ENCODE measurements at places on chromosomes 5 and 9.

- no peak for DNase-seq
These were observed 12.6 kb downstream of the RCL1 start for GRCh38 chr9:4805191-4805918.

DNA sequence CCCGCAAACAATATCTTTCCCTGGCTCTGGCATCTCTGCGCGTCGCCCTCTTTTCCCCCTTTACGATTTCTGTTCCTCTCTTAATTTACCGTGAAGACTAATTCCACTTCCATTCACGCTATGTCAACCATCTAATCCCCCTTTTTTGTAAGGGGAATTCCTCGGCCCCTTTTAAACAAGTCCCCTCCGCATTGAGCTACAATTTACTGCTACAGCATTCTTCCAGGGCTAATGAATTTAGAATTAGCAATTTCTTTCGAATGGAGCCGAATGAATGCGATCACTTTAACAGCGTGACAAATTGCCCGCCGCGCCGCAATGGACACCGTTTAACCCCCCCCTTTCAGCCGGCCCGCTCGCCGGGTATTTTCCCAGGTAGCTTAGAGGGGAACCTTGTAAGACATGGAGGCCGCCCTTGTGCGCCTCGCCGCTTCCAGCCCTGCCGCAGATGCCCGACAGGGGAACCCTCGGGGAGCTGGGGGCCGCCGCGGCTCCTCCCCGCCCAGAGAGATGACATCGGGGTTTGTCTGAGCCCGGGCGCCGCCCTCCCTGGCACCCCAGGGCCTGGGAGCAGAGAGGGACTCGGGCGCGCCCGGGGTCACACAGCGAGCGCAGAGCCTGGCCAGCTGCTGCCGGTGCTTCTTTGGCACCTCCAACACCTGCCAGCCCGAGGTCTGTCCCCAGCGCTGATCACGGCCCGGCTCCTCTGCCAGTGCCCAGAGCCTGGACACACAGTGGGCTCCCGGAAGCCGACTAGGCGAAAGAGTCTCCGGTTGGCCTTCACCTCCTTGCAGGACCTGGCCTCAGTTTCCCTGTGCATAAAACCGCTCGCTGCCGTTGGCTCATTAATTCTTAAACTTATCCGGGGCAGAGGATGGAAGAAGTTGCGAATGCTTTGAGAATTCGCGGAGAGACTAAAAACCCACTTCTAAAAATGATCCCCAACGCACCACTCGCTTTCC is 1.3 kb downstream of the PRDM12 start:
- DNase-seq: no peak

DNA sequence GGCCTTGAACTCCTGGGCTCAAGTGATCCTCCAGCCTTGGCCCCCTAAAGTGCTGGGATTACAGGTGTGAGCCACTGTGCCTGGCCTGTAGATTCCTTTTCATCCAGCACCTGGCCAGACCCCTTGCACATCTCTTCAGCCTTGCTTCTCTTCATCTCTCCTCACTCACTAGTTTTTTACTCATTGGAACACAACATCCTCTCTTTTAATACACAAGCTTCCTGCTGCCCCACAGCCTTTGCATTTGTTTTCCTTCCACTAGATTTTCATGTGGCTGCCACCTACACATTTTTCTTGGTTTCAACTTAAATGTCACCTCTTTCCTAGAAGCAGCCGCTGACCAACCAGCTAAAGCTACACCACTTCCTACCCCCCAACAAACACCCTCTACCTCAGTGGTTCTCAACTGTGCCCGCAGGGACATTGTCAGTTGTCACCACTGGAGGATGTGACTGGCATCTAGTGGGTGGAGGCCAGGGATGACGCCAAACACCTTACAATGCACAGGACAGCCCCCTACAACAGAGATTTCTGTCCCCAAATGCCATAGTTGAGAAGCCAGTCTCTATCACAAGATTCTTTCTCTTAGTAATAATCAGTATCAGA is 33.7 kb downstream of the HAVCR1 start:
- peak; percentile 71 for DNase-seq

- no peak for DNase-seq
These were observed 120.2 kb downstream of the STARD4 start for GRCh38 chr5:111392181-111392580.

GRCh38 chr9:15485836-15486666 is 24.7 kb downstream of the PSIP1 start:
- DNase-seq: peak; percentile 46

DNA sequence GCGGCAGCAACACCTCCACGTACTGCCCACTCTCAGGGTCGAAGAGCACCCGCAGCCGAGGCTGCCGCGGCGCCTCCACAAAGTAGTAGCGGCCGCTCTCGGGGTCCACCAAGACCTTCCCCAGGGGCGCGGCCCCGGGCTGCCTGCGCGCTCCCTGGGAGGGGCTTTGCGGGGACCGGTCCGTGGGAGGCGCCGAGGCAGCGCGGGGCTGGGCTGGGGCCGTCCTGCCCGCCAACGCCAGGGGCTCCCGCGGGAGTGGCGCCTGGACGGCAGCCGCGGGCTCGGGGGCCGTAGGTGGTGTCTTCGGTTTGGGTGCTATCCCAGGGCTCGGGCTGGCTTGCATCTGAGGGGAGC is 2.6 kb upstream of the MZB1 start:
- DNase-seq: no peak

DNA sequence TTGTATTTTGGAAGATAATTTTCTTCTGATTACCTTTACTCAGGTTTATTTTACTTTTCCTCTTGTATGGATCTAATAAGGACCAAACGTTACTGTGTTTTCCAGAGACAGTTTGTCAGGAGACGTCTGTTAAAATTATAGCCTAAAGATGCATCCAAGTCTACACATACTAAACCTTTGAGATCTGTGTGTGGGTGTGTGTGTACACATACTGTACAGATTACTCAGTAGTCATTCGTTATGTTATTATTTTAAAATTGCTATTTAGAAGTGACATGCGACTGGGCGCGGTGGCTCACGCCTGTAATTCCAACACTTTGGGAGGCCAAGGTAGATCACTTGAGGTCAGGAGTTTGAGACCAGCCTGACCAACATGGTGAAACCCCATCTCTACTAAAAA is 51.6 kb upstream of the CNTLN start:
- no peak for DNase-seq

DNA sequence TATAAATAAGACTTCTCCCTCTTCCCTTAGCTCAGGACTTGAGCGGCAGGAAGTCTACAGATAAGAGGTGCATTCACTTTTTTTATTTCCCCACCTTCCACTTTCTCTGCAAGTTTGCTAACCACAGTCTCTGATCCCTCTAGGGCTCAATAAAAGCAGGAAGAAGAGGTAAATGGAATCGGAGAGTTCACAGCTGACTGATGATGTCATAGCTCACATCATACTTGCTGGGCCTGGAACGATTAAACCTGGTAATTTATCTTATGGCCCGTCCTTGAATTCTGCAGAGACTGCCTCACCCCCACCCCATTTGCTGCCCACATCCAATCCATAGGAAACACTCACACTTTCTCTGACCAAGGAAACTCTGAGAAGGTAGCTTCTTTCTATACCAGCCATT is 62.9 kb downstream of the DRD1 start:
- no peak for DNase-seq

DNA sequence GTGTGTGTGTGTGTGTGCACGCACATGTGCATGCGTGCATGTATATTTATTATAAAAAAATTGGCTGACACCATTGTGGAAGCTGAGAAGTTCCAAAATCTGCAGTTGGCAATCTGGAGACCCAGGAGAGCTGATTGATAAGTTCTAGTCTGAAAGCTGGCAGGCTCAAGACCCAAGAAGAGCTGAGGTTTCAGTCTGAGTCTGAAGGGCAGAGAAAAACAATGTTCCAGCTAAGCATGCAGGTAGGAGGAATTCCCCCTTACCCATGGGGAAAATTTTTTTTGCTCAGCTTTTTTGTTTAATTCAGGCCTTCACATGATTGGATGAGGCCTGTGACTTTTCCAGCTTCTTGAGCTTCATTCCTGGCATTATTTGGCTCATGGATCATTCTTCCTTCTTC is 31.2 kb upstream of the ACTBL2 start:
- DNase-seq: no peak

DNA sequence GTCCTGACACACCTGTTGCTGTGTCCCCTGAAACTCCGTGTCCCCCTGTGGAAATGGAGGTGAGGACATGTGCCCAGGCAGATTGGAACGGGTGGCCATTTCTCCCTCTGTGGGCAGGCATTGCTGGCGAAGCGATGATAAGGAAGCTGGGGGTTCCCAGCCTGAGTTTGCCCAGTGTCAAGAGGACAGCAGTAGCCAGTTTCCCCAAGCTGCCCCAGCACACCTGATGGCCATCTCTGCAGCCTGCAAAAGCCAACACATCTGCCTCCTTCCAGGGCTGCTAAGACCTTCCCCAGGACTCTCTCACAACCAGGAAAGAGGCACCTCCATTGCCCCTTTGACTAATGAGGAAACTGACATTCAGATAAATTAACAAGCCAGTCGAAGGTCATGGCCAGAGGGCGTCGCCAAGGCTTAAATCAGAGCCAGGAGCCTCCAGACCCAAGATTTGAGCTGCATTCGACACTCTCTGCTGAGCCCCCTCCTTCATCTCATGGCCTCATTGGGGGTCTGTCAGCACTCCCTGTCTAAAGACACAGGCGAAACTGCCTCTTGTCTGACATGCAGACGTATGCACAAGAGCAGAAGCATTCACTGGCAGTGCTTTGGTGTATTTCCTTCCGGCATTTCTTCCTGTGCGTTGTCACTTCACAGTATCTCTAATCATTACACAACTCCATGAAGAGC is 10.4 kb upstream of the WNK2 start:
- no peak for DNase-seq

DNA sequence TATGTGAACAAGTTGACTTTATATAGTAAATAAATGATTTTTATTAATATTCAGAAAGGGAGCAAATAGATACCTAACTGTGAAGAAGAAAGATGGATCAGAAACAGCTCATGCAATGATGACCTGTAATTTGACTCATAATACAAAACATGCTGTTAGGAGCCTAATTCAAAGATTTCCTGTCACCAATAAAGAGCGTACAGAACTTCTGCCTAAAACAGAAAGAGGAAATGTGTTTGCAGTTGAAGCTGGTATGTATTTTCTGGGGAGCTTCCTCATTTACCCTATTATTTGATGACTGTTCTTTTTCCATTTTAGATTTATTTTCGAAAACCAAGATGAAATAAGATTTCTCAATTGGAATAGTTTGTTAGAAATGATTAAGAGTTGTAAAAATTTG is 11.4 kb downstream of the YTHDC2 start:
- DNase-seq: peak; percentile 40

- DNase-seq: peak; percentile 78
These were observed 87.1 kb downstream of the SEMA4D start for GRCh38 chr9:89410641-89411350.

GRCh38 chr5:149687486-149688168 is 42.5 kb upstream of the PPARGC1B start:
- DNase-seq: no peak
